ENCODE measurements at places on chromosomes 3 and 15.
A peak's percentile ranks its signal among the peaks of the same experiment; 100 is the strongest.

DNA sequence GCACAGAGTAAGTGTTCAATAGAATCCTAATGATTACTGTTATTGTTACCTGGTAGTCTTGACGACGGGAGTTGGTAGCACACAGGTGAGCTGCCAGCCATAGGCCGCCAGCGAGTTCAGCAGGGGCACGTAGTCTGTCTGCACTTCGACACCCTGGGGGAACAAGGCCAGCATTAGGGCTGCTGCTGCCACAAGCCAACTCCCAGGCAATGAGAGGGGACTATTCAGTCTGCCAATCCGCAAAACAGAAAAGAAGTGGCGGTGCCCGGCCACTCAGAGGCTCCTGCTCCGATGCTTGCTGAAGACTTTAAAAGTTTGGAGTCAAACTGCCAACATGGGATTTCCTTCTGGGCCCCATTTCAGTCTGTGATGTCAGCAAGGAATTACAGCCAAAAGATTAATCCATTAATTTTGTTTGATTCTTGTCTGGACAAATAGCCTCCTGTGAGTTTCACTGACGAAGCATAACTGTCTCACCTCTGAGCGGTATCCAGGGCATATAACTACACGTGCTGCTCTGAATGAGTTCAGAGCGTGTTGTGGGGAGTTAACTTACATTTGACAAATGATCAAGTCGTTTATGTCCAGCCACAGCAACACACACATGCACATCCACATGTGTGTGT, 61.8 kb downstream of the OXNAD1 start:
- no peak for DNase-seq

GRCh38 chr15:85795337-85796305, 896 bp upstream of the KLHL25 start:
- no peak for DNase-seq

DNA sequence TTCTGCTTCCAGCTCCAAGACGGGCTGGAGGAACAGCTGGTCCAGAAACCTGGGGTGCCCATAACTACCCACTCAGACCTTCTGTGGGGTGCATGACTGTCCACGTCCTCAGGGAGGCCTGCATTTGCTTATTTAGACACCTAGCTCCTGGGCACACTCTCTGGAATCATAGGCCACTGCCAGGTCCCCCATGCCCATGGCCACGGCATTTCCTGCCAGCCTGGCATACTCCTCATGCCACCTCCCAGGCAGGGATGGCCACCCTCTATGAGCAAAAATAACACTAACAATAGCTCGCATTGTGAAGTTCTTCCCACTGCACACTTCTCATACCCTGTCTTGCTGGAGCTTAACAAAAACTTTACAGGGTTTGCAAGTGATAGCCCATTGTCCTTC, 166.9 kb upstream of the TPM1 start:
- no peak for DNase-seq

GRCh38 chr3:194306109-194306686, 44.9 kb downstream of the CPN2 start:
- peak; percentile 31 for DNase-seq

DNA sequence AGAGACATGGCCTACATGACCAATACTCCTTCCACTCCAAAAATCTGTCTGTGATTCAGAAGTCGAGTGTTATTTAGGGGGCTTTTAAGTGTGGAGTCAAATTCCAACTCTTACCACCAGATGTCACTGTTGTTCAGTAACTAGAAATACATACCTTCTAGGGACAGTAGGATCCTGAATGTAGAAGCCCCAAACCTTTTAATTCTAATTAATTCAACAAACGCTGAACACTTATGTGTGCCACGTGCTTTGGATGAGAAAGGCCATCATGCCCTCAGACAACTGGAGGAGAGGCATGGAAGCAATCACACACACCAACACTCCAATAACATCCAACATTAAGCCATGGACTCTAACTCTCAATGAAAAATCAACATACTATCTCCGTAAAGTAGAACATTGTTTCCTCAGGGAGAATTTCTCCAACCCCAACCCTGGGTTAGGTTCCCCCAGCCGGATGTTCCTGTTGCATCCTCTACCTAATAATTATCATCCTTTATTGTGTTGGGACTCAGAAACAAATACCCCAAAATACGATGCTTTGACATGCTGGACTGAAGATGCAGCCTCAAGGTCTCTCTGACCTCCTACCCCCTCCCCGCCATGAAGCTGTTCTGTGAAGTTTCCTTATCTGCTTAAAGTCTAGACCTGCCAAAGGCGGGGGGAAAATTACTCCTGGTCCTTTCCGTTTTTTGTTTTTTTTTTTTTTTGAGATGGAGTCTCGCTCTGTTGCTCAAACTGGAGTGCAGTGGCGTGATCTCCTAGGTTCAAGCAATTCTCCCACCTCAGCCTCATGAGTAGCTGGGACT, 8.0 kb upstream of the CCDC13 start:
- no peak for DNase-seq

DNA sequence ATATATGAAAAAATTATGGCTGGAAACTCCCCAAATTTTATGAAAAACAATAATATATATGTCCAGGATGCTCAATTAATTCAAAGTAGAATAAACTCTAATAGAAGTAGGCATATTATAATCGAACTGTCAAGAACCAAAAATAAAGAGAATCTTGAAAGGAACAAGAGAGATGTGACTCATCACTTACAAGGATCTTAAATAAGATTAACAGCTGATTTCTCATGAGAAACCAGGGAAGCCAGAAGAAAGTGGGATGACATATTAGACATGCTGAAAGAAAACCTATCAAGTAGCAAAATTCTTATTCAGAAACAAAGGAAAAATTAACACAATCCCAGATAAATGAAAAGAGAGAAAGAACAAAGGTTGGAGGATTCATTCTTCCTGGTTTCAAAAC, 66.8 kb downstream of the FAIM start:
- DNase-seq = no peak

- DNase-seq = no peak
Observed at GRCh38 chr15:80732818-80733217, 37.7 kb downstream of the ABHD17C start.

- no peak for DNase-seq
Observed at GRCh38 chr3:48222616-48223513, at the start of gene CAMP. Gene CAMP (plus strand): TSS chr3:48223495. CDS start chr3:48223512, 17 bp downstream.

GRCh38 chr15:52717924-52718323, 38.7 kb upstream of the ATOSA start:
- no peak for DNase-seq

- DNase-seq = no peak
Observed at GRCh38 chr15:84788500-84788899, 28.7 kb upstream of the ALPK3 start.

- no peak for DNase-seq
Observed at GRCh38 chr15:67762610-67763368, 62.5 kb upstream of the SKOR1 start.

DNA sequence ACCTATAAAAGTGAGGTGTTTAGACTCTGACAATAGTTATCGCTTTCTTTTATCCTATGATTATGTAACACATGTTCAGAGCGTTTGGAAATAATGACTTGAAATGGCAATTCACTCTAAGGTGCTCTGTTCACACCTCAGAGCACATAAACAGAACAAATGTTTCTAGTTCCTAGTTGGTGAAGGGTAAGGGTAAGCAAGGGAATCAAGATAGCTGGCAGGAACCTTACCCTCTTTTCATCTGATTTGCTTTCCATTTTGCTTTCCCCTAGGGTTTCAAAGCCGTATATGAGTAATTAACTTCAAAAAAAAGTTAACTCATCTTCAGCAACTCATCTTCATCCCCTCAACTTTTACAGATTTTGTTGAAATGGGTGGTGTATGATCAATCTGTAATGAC, 2.3 kb upstream of the ATOSA start:
- no peak for DNase-seq

DNA sequence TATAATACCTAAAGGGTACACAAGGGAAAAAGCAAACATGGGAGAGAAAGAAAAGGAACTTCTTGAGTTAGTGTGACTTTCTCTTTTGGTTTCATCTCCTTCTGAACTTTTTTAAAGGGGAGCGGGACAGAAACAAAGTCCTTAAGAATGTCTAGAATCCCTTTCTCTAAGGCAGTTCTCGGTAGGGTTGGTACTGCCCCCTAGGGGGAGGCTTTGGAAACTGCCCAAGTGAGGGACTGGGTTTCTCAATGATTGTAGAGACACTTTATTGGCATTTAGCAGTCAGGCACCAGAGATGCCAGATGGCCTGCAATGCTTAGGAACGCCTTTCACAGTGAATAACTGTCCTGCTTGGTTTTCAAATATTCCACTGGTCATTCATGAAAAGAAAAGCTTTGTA, 172.7 kb downstream of the WDR72 start:
- no peak for DNase-seq

DNA sequence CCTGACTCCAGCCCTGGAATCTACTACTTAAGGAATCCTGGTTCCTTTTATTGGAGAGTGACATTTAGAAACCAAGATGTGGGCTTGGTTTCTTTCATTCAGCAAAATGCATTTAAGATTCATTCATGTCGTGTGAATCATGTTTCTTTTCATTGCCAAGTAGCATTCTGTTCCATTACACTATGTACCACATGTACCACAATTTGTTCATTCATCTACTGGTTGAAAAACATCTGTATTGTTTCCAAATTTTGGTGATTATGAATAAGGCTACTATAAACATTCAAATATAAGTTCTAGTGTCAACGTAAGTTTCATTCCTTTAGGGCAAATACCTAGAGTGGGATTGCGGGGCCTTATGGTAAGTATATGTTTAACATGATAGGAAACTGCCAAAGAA, 264.2 kb downstream of the VPS13C start:
- no peak for DNase-seq

- DNase-seq = no peak
Observed at GRCh38 chr3:31621314-31621713, 88.6 kb downstream of the STT3B start.

GRCh38 chr3:41489231-41489630, 289.9 kb downstream of the CTNNB1 start:
- DNase-seq = no peak

DNA sequence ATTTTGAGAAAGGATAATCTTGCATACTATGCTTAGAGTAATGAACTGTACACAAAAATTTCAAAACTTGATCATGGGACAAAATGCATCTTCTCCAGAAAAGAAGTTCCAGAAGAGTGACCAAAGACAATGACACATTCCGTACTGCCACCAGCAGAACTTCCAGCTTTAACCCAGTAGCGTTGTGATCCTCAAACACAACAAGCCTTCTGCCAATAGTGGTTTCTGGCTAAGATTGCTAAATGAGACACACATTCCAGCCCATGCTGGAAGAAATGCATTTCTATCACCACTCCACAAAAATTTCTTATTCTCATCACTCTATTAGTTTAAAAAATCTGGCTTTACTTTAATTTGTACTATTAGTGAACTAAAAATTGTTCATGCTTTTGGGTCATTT, 334.9 kb downstream of the TBC1D5 start:
- no peak for DNase-seq

- DNase-seq = no peak
Observed at GRCh38 chr3:17626395-17626794, 116.0 kb downstream of the TBC1D5 start.

All from stimulated activated CD8-positive, alpha-beta memory T cell treated with anti-CD3 and anti-CD28 coated beads, Interleukin-7, amount 100 ng/mL, for 1 hour (primary cell).